Smooth muscle cell of the umbilical artery (primary cell): ENCODE measurements at places on chromosomes 1 and 21. TPM values are rescaled to one million over a fixed set of nuclear protein-coding genes. Genes with fewer than 3 reads are reported as not detected.

The C1orf21 gene
- total RNA-seq: 22.9 and 28.5 TPM in 2 replicates

The MYBPH gene
- total RNA-seq: 0.30 TPM in 1 of 2 replicates, not detected in the other

The LEMD1 gene
- not detected in 2 replicates for total RNA-seq

The RAVER2 gene
- total RNA-seq: 2.4 and 3.5 TPM in 2 replicates

The BATF3 gene
- total RNA-seq: 0.42 and 0.59 TPM in 2 replicates

The BNIPL gene
- 0.14 and 0.30 TPM in 2 replicates for total RNA-seq

The TMOD4 gene
- not detected in 2 replicates for total RNA-seq

The B4GALT3 gene
- total RNA-seq: 36.8 and 40.1 TPM in 2 replicates

The RNU1-1 gene
- total RNA-seq: under 0.01 TPM in 2 replicates

The GBP5 gene
- total RNA-seq: not detected in 2 replicates

The ADAM30 gene
- total RNA-seq: 0.05 TPM in 1 of 2 replicates, not detected in the other

The OXCT2 gene
- total RNA-seq: 0.30 and 1.2 TPM in 2 replicates

The ACKR1 gene
- not detected in 2 replicates for total RNA-seq

The TNFRSF18 gene
- not detected in 2 replicates for total RNA-seq

The TBX15 gene
- total RNA-seq: 0.05 TPM in 1 of 2 replicates, not detected in the other

The SNX7 gene
- 49.6 and 61.4 TPM in 2 replicates for total RNA-seq

The PLD5 gene
- under 0.01 and 0.59 TPM in 2 replicates for total RNA-seq

The CSMD2 gene
- total RNA-seq: 7.1 and 10.9 TPM in 2 replicates

The RCSD1 gene
- not detected in 2 replicates for total RNA-seq

The RGS7 gene
- total RNA-seq: not detected in 2 replicates

The RYR2 gene
- total RNA-seq: under 0.01 TPM in 2 replicates

The LRRC39 gene
- 0.30 and 0.37 TPM in 2 replicates for total RNA-seq

The HES5 gene
- total RNA-seq: not detected in 2 replicates

The LYSMD1 gene
- total RNA-seq: 4.8 and 8.0 TPM in 2 replicates

The SPRR5 gene
- total RNA-seq: not detected in 2 replicates

The JTB gene
- 106 and 178 TPM in 2 replicates for total RNA-seq

The NR1I3 gene
- total RNA-seq: not detected in 2 replicates
